ENCODE measurements at places on chromosomes 11 and 22. TPM values are rescaled to one million over a fixed set of nuclear protein-coding genes. Genes with fewer than 3 reads are reported as not detected.

The TRIM6 gene
- 9.7 TPM for polyA plus RNA-seq

- peaks cover 10% of the 10 kb centered on the region for H3K4me1 ChIP-seq
- no peaks in the 10 kb centered on the region for H3K27me3 ChIP-seq
- no peaks in the 10 kb centered on the region for H3K36me3 ChIP-seq
- no peak overlapping the region for H3K27ac ChIP-seq
- no peak overlapping the region for H3K4me3 ChIP-seq
- no peak for DNase-seq
These were observed 16.1 kb downstream of the TREH start for GRCh38 chr11:118663381-118663780.

DNA sequence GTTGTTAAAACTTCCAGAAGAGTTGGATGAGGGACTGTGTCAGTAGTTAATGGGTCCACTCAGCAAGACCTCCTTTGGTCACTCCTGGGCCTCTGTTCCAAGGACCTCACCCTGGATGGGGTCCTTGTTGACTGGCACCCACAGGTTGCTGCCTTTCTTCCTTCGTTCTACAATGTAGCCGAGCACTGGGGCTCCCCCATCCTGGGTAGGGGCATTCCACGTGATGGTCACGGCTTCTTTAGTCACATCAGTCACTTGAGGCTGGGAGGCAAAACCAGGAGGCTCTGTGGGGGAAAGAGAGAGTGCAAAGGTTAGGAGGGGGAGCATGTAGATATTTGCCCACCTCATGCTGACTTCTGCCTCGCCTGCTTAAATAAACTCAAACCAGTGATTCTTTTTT lies 12.0 kb downstream of the TMEM86A start:
- H3K36me3 ChIP-seq, result no peaks in the 10 kb centered on the region
- peaks cover 20% of the 10 kb centered on the region for H3K27me3 ChIP-seq
- H3K4me1 ChIP-seq, result peaks cover 3% of the 10 kb centered on the region
- H3K27ac ChIP-seq, result no peak overlapping the region
- DNase-seq, result no peak

The RAB36 gene
- 8.1 TPM for polyA plus RNA-seq

GRCh38 chr11:3604167-3604566 lies 37.6 kb downstream of the ART5 start:
- no peak for DNase-seq
- H3K36me3 ChIP-seq, result no peaks in the 10 kb centered on the region
- no peaks in the 10 kb centered on the region for H3K27me3 ChIP-seq
- H3K4me1 ChIP-seq, result no peaks in the 10 kb centered on the region
- H3K4me3 ChIP-seq, result no peak overlapping the region

DNA sequence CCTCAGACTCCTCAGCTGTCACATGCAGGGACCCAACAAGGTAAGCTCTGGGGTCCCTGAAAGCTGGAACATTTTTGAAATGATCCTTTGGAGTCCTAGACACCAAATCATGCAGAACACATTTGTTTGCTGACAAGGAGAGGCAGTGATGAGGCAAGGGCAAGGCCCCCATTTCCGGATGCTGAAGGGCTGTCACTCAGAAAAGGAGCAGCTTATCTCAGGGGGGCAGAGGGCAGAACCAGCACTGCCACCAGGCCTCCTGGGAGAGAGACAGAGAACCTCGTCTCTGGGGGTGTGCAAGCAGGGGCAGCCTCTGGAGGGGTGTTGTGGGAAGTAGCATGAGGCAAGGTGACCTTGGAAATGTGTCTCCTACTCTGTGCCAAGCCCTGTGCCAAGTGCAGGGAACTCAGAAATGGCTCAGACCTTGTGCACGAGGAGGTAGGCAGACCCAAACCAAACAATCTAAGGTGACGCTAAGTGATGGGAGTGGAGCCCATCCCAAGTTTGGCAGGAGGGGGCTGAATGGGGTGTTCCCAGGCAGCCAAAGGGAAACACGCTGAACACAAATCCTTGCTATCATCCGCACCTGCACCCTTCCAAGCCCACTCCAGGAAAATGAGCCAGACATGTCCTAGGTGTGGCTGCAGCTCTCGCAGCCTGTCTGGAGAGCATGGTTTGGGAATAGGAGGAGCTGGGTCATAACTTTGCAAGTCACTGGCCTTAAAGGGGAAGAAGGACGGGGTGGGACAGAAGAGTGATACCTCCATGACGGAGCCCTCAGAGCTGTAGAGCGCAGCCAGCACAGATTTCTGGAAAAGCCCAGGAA lies 94.2 kb downstream of the PDE2A start:
- no peak overlapping the region for H3K27ac ChIP-seq
- DNase-seq, result no peak
- H3K27me3 ChIP-seq, result peaks cover 32% of the 10 kb centered on the region

The KCTD21 gene
- 8.4 TPM for polyA plus RNA-seq

- H3K4me1 ChIP-seq, result peaks cover 18% of the 10 kb centered on the region
- no peak overlapping the region for H3K4me3 ChIP-seq
- peak; percentile 29 for DNase-seq
These were observed 17.0 kb upstream of the KCNJ11 start for GRCh38 chr11:17405232-17406005.

DNA sequence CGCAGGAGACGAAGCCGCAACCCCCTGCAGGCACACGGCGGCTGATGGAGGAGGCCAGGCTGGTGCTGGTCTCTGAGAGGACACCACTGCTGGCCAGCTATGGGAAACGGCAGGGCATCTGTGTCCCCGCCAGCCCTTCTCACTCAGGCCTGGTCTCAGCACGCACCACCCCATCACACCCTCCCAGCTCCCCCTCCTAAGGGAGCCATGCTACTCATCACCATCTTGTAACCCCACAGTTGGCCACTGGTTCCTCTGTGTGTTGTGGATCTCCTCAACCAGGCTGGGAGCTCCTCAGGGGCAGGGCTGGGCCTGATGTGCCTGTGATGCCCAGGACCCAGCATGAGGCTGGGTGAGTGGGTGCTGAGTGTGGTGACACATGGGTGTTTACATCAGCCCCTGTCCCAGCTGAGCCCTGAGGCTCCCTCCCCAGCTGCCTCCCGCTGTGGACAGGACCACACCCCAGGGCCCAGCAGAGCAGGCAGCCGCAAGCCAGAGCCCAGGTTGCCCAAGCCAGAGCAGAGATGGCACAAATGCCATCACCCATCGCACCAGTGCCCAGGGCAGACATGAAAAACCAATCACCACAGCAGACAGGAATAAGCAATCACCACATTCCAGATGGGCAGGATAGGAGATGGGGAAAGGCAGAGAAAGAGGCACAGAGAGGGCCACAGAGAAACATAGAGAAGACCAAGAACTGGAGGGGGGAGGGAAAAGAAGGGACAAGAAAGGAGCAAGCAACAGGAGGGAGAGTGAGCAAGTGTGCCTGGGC lies 8.2 kb downstream of the ARVCF start:
- no peaks in the 10 kb centered on the region for H3K4me1 ChIP-seq
- no peak for DNase-seq
- H3K36me3 ChIP-seq, result no peaks in the 10 kb centered on the region
- no peak overlapping the region for H3K4me3 ChIP-seq
- H3K27me3 ChIP-seq, result no peaks in the 10 kb centered on the region
- H3K27ac ChIP-seq, result no peak overlapping the region

The MS4A6E gene
- not detected for polyA plus RNA-seq

GRCh38 chr11:80958361-80958760 lies 1517.5 kb upstream of the TENM4 start:
- no peak for DNase-seq
- no peaks in the 10 kb centered on the region for H3K36me3 ChIP-seq
- H3K27ac ChIP-seq, result no peak overlapping the region
- H3K4me1 ChIP-seq, result no peaks in the 10 kb centered on the region
- H3K4me3 ChIP-seq, result no peak overlapping the region
- no peaks in the 10 kb centered on the region for H3K27me3 ChIP-seq

The PAK1 gene
- polyA plus RNA-seq, result 51.3 TPM

The ARHGAP20 gene
- 47.8 TPM for polyA plus RNA-seq

DNA sequence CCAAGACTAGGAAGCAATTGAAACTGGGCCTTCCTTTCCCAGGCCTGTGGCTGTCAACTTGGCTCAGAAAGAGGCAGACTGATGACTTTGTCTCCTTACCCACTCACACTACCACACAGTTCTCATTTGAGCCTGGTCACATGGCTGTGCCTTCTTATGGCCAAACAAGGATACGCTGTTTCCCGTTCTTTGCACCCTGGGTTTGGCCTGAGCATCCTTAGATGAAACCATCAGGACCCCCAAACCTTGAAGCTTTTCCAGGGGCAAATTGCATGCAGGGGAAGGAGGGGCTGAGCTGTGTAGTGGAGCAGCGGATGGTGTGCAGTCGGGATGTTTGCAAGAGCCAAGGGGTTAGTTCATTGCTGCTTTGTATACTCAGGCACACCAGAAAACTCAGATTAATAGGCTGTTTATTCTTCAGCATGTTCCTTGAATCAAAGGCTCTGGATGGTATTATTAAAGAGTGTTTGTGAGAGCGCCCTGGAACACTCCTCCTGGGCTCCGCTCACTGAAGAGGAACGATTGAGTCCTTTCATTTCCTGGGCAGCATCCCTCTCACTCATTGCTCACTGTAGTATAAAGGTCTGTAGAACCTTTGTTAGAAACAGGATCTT lies 69.8 kb downstream of the ARFGAP2 start:
- no peak overlapping the region for H3K4me3 ChIP-seq
- DNase-seq, result no peak
- no peak overlapping the region for H3K27ac ChIP-seq

GRCh38 chr11:96284917-96285316 lies 58.1 kb downstream of the MAML2 start:
- no peak for DNase-seq
- no peak overlapping the region for H3K4me3 ChIP-seq
- no peaks in the 10 kb centered on the region for H3K27me3 ChIP-seq
- no peaks in the 10 kb centered on the region for H3K36me3 ChIP-seq

GRCh38 chr22:25888399-25889054 lies 146.5 kb downstream of the MYO18B start:
- H3K27me3 ChIP-seq, result peaks cover 68% of the 10 kb centered on the region
- no peak overlapping the region for H3K27ac ChIP-seq
- no peak for DNase-seq
- H3K36me3 ChIP-seq, result no peaks in the 10 kb centered on the region
